ENCODE measurements at places on chromosomes 7 and 10.

- no peak for DNase-seq
These were observed 19.4 kb downstream of the SLK start for GRCh38 chr10:103986360-103986759.

GRCh38 chr10:10513898-10514297 is 503.8 kb upstream of the CELF2 start:
- DNase-seq, result no peak

DNA sequence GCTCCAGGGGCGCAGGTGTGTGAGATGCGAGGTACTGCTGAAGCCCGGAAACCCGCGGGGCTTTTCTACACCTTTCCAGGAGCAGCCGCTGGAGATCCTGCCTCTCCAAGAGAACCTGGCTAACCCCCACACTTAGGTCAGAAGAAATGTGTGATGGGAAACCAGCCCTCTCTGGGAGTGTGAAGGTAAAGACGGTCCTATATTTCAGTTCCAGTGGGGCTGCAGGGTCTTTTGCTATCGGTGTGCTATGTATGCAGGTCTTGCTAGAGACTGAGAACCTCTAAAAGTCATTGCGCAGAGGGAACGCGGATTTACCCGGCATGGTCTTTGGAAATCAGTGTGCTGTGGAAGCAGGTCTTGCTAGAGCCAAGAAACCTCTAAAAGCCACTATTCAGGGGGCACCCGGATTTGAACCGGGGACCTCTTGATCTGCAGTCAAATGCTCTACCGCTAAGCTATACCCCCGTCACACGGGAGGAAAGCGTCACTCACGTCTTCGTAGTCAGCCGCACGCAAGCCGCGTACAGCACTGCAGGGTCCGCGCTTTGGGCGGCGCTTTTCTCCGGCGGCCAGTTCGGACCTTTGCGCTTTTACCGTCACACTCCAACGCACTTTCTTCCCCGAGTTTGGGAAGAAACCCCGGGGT is 46.0 kb downstream of the ZNF777 start:
- no peak for DNase-seq

GRCh38 chr7:113953553-113953952 is 34.7 kb upstream of the PPP1R3A start:
- no peak for DNase-seq

GRCh38 chr10:133162178-133162909 is 2.3 kb downstream of the KNDC1 start:
- no peak for DNase-seq

DNA sequence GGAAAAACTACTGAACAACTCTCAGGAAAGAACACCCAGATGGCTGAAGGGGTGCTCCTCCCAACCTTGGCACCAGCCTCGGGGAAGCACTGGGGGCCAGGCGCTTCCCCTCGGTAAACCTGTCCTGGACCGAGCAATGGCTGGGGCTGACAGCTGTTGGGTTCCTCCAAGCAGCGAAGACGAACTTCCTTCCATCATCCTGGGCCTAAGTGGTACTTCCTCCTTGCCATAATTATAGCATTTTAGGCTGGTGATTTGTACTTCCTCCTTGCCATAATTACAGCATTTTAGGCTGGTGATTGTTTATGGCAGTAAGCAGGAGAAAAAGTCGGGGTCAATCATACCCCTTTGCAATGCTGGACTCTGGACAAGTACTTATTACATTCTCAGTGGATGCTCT is 69.3 kb downstream of the MYOF start:
- DNase-seq, result no peak

DNA sequence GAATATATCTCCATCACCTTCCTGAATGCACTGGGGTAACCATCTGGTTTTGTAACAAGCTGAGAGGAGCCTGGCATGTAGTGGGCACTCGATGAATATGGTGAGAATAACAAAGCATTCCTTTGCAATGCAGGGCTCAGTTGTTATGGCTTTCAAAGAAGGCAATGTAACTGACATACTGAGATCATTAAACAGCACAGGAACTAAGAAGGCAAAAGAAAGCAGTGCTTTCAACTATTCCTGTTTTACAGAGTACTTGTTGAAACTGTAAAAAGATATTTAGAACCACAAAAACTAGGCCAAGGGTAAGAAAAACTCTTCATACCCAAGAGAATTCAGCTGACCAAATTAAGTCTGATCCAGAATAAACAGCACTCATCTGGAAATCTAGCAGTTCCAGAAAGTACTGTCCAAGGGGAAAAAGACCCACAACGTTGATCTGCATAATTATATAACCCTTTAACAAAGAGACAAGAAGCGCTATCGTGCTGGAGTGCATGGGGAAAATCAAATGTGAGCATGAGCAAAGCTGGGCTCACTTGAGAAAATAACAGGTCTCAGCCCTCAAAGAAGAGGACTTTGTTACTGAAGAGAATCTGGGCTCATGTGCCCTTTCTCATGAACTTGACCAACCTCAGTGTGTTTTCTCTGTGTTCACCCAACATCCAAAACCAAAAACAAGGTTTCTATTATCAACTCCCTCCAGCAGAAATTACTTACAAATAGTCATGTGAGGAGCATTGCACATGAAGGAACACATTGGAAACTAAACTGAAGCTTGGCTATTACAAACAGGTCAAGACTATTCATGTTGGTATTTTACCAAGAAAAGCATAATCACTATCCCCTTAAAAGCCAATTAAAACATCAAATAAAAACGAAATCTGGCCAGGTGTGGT is 116.2 kb downstream of the AVL9 start:
- no peak for DNase-seq

DNA sequence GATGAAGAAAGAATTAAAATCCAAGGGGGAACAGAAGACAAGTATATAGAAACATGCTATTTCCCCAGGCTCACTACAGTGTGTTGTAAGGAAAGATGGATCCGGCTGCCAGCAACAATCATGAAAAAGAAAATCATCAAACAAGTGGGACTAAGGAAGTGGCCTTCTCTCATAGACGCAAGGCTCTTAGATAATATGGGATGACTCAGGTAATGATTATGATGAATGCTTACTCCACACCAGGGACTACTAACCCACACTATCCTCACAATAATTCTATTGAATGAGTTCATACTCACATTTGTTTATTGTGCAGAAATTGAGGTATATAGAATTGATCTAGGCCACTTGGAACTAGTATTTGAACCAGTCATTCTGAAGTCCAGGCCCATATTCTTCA is 111.2 kb upstream of the BET1 start:
- DNase-seq, result no peak

GRCh38 chr7:41708581-41709358 is 5.9 kb upstream of the INHBA start:
- no peak for DNase-seq

DNA sequence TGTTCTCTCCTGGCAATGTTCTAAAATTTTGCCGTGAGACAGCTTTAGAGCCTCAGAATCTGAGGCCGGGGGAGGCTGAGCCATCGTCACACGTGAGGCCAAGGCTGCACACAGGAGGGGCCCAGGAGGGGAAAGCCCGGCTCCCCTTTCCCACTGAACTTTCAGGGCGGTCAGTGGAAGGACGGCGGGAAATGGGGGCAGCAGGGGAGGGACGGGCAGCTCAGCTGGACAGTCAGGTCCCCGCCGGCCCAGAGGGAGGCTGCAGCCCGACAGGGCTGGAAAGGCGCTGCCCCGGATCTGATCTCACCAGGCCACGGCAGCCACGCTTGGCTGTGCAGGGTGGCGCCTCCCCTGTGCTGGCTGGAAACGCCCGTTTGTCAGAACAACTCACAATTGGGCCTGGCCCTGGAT is 43.3 kb upstream of the ADGRA1 start:
- DNase-seq, result no peak

- DNase-seq, result no peak
These were observed 21.2 kb upstream of the PRKCQ start for GRCh38 chr10:6601246-6601805.

DNA sequence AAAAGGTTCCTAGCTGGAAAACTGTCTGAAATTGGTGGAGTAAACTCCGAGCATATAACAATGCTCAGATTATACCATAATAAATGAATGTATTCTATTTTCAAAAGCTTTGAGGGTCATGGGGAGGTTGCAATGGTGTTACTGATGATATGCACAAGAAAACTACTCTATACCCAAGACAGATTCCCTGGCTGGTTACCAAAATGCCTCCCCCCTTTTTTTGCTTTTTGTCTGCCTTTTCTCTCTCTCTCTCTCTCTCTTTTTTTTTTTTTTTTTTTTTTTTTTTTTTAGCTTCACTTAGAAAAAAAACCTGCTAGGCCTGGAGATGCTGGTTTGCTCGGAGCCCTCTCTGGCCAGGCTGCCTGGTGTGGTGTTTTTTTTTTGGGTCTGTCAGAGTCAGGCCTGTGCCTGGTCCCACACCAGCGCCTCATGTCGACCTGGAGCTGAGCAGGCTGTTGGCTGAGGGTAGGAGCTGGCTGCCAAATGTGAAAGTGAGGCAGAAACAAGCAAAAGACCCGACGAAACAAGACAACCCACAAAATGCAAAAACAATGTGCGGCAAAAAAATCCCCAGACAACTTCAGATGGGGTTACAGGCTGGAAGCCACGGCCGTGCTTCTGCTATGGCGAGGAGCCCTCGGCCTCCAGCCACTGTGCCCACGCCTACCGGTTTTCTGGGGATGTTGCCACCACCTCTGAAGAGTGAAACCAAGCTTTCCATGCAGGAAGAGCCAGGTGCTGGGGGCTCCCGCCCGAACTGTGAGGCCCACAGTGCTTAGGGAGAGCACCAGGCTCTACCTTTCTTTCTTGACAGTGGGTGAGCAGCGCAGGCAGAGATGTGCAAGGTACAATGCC is 59.9 kb upstream of the EFCAB10 start:
- no peak for DNase-seq

GRCh38 chr7:50431316-50431715 is 18.8 kb downstream of the FIGNL1 start:
- DNase-seq, result no peak

GRCh38 chr10:62587011-62587410 is 212.8 kb downstream of the ZNF365 start:
- no peak for DNase-seq

GRCh38 chr7:151833213-151833651 is 43.7 kb downstream of the PRKAG2 start:
- DNase-seq, result no peak

DNA sequence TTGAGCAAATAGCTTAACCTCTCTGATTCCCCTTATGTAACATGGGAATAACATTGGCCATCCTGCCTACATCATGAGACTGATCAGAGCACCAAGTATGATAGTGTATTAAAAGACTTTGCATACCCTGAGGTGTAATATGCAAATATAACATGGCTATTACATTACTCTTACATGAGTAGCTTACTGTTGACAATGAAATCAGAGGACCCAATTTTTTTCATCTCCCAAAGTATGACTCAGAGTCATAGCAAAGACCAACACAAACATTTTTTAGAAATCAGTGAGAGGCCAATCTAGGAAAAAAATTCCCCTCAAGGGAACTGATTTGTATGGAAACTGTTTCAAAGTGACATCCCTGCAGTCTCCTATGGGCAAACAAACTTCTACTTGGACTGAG is 47.0 kb upstream of the TMEM140 start:
- no peak for DNase-seq

- DNase-seq, result no peak
These were observed 21.4 kb downstream of the ADRB1 start for GRCh38 chr10:114065049-114065435.

DNA sequence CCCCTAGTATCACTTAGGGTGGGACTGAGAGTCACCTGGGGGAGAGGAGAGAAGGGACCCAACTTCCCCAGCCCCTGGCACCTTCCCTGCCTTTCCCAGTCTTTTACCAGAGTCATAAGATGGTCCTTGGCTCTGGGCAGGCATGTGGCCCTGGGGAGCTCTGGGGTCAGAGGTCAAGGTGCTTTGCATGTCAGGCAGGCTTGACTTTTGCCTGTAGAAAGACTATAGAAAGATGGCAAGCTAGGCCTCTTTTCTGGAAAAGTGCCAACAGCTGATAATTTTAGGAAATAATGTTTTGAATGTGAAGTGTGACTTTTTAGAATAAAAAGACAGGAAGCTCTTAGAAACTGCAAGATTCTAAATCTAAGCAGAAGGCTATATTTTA is 67.5 kb downstream of the MKI67 start:
- no peak for DNase-seq

GRCh38 chr10:87657371-87657770 is 2.3 kb upstream of the PAPSS2 start:
- DNase-seq, result no peak
